Neural crest cell (in vitro differentiated cells): ENCODE measurements at places on chromosomes 12 and 14.

- DNase-seq = no peak
- no peak overlapping the region for H3K4me3 ChIP-seq
- no peaks in the 10 kb centered on the region for H3K36me3 ChIP-seq
- H3K4me1 ChIP-seq = no peaks in the 10 kb centered on the region
- no peaks in the 10 kb centered on the region for H3K27me3 ChIP-seq
- H3K27ac ChIP-seq = no peak overlapping the region
Measured at GRCh38 chr12:110262442-110263388, 18.3 kb upstream of the ATP2A2 start.

- no peak overlapping the region for H3K4me3 ChIP-seq
- DNase-seq = no peak
- no peaks in the 10 kb centered on the region for H3K27me3 ChIP-seq
- H3K36me3 ChIP-seq = no peaks in the 10 kb centered on the region
- H3K27ac ChIP-seq = no peak overlapping the region
Measured at GRCh38 chr12:131120831-131121271, 167.1 kb downstream of the ADGRD1 start.

DNA sequence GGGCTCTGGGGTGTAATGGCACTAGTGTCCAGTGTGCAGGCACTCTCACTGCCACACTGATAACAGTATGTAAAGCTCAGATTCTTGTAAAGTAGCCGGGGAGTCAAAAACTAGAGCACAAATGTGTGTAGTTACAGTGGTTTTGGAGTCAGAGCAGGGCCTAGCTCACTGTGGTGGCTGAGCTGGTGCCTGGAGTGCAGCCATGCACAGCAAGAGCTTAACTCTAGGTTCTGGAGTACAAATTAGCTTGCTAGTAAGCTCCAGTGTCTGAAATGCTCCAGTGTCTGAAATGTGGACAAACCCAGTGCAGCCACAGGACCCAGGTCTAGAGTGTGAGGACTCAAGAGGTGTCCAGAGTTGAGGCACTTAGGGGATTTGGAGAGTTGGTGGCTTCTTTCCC, 149.2 kb downstream of the MSRB3 start:
- no peak for DNase-seq
- no peaks in the 10 kb centered on the region for H3K27me3 ChIP-seq
- peak overlapping the region; percentile 16 for H3K27ac ChIP-seq
- H3K4me1 ChIP-seq = no peaks in the 10 kb centered on the region

GRCh38 chr14:75069811-75070145, 337 bp downstream of the ZC2HC1C start:
- no peak for DNase-seq
- peak overlapping the region; percentile 70 for H3K27ac ChIP-seq

GRCh38 chr12:13691598-13691997, 289.8 kb downstream of the GRIN2B start:
- H3K27me3 ChIP-seq = peaks cover 7% of the 10 kb centered on the region
- H3K4me1 ChIP-seq = no peaks in the 10 kb centered on the region
- no peak overlapping the region for H3K27ac ChIP-seq
- no peaks in the 10 kb centered on the region for H3K36me3 ChIP-seq
- H3K4me3 ChIP-seq = no peak overlapping the region
